Glomerular endothelial cell (primary cell): ENCODE measurements at places on chromosomes 1 and 21.

DNA sequence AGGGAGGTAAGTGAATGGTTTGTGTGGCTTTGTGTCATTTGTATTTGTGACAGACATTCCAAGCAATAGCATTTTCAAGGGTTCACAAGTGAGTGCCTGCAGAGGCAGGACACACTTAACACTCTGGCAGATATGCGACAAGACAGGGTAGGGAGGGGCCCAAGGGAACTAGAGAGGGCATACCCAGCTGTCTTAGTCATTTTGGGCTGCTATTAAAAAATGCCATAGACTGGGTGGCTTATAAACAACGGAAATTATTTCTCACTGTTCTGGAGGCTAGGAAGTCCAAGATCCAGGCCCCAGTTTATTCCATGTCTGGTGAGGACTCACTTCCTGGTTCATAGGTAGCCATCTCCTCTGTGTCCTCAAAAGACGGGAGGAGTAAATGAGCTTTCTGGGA lies 137.4 kb downstream of the FGGY start:
- no peak for DNase-seq

- DNase-seq = no peak
Observed at GRCh38 chr1:210321552-210321951, 7.2 kb upstream of the HHAT start.

DNA sequence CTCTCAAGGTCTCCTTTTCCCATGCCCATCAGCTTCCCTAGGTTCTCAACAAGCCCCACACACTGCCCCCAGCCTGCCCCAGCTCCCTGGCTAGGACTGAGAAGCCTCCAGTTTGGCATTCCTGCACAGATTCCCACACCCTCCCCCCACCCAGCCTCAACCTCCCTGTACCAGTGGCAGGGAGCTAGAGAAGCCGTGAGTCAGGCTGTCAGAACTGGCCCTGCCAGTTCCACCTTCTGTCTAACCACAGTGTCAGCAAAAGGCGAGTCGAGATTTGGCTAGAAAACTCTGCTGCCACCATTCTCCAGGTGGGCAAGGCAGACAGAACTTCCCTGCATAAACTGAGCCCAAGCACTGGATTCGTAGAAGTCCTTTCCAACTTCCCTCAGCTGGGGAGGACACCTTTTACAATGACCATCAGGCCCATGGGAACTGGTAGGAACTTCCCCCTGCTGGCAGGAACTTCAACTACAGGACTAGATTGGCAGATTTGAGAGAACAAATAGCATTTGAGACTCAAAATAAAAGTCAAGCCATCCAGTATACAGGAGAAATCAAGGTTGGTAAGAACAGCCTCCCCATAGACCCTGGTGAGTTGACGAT lies 31.0 kb downstream of the TNNT2 start:
- no peak for DNase-seq

GRCh38 chr1:161390559-161390858 lies 22.8 kb upstream of the CFAP126 start:
- no peak for DNase-seq

GRCh38 chr21:15701830-15702229 lies 28.0 kb upstream of the USP25 start:
- DNase-seq = no peak

- DNase-seq = no peak
Observed at GRCh38 chr1:43981636-43982035, 2.6 kb downstream of the B4GALT2 start.

DNA sequence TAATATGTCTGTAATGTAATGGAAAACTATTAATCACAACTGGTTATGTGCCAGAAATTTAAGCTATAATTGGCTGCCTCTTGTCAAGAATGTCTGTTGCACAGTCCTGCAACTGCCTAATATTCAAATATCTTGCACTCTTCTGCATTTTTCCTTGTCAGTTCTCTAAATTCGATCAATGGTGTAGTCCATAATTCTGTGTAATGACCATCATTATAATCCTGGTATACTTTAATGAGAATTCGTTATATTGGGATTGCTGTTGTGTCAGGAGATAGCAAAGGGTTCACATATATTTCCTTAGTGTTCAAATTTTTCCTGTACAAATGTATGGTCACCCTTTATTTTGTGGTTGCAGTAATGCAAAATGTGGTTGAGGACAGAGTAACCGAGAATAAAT lies 4.8 kb downstream of the NTNG1 start:
- no peak for DNase-seq

GRCh38 chr1:153535242-153536011 lies at the start of gene S100A6:
Gene S100A6 (minus strand): TSS chr1:153535991. CDS start chr1:153535339, 652 bp downstream.
- DNase-seq = no peak

DNA sequence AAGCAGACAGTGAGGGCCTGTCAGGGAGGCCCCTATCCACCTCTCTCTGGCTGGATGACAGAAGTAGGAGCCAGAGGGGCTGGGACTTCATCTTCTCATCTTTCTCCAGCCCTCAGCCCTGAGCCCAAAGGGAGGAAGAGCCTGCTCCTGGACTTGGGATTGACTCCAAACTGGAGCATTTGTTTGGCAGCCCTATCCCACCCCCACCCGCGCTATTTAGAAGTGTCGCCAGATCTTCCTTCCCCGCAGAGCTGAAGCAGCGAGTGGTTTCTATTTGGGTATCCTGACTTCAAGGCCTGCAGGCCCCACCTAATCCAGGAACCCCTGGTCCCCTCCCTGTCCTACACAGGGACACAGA lies 9.6 kb downstream of the NES start:
- no peak for DNase-seq

DNA sequence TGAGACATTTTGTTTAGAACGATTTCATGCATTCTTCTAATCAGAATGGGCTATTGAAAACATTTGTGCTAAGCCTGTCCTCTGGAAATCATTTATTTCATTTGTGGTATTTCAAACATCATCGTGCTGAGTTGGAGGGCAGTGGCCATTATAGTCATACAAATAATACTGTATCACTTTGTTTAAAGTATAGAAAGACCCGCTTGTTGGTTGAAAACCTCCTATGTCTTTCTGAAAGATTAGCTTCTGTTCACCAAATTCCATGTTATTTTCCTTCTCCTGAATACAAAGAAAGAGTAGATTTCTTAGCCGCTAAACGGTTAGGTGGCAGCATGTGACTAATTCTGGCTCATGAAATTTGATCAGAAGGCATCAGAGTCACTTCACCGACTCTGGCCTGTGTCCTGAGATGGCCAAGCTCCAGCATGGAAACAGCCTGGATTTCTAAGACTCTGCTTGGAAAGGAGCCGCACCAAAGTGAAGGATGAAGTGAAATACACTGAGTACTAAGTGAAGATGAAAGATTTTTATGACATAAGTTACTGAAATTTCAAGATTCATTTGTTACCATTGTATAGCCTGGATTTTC lies 355.1 kb downstream of the USP25 start:
- no peak for DNase-seq

GRCh38 chr1:189500778-189501177 lies 976.9 kb downstream of the BRINP3 start:
- no peak for DNase-seq

DNA sequence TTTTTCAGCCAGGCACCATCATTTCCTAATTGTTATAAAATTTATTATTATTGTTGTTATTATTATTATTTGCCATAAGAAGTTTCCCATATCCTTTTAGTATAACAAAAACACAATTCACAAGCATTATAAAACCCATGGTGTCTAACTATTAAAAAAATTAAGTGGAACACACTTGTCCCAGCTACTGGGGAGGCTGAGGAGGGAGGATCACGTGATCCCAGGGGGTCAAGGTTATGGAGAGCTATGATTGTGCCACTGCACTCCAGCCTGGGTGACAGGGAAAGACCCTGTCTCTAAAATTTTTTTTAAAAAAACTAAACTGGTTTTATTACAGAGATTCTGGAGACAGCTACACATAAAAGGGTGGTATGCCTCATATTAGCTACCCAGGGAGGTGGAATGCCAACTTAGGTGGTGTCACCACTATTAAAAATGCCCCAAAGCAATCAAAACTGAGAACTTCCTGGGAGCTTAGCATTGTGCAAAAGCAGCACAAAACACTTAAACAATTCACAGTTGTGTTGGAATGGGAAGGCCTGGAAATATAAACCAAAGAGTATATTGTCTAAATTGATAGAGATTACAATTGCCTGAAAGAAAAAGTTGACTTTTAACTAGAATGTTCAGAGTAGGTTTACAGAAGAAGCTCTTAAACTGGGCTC lies 8.7 kb upstream of the RGS4 start:
- no peak for DNase-seq

DNA sequence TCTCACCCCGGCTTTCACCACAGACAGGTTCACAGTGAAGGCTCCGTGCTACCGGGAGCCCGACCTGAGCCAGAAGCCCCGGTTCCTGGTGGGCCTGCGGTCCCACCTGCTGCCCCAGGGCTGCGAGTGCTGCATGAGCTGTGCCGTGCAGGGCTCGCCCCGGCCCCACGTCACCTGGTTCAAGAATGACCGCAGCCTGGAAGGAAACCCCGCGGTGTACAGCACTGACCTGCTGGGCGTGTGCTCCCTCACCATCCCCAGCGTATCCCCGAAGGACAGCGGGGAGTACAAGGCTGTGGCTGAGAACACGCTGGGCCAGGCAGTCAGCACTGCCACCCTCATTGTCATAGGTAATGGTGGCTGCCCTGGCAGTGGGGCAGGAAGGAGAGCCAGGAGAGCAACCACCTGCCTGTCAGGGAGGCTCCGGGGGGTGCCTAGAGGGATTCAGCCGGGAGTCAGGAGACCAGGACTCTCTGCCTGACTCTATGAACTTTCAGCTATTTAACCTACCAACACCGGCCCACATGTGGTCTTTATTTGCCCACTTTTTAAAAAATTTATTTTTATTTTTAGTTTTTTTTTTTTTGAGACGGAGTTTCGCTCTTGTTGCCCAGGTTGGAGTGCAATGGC lies 36.4 kb downstream of the IGFN1 start:
- no peak for DNase-seq

DNA sequence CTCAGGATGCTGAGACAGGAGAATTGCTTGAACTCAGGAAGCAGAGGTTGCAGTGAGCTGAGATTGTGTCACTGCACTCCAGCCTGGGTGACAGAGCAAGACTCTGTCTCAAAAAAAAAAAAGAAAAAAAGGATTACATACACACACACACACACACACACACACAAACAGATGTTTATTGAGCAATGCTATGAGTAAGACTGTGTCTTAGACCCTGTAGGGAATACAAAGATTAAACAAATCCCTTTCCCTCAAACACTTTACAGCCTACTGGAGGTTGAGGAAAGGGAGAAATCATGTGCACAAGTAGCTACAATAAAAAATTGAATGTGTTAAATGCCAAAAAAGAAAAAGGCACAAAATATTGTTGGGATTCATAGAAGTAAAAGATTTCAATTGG lies 58.1 kb downstream of the RPAP2 start:
- DNase-seq = no peak

- no peak for DNase-seq
Observed at GRCh38 chr1:14082331-14082730, 382.3 kb downstream of the PRDM2 start.

DNA sequence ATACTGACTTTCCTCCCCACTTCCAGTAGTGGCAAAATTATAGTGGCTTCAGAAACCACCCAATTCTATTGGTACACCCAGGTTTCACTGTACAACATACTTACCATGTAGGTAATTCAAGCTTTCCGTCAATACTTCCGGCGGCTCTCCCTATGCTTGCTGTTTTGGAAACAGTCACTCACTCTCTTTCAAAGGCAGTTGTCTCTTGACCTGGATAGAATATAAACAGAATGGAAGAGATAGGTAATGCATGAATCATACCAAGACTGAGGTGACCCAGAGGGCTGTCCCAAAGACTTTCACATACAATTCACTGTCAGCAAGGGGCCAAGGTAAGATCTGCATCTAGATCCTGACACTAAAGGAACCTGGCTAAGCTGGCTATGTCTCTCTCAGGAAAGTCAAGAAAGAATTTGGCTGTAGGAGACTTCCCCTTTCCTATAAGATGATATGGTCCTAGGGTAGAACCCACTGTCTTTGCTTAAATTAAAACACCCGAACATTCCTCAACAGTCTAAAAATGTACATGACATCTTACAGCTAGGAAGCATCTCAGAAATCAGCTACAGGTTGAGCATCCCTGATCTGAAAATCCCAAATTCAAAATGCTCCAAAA lies 59.6 kb downstream of the LUZP1 start:
- DNase-seq = no peak

GRCh38 chr1:152325111-152325510 lies at the start of gene FLG:
Gene FLG (minus strand): TSS chr1:152325239. CDS start chr1:152315456, 9,783 bp downstream.
- no peak for DNase-seq

DNA sequence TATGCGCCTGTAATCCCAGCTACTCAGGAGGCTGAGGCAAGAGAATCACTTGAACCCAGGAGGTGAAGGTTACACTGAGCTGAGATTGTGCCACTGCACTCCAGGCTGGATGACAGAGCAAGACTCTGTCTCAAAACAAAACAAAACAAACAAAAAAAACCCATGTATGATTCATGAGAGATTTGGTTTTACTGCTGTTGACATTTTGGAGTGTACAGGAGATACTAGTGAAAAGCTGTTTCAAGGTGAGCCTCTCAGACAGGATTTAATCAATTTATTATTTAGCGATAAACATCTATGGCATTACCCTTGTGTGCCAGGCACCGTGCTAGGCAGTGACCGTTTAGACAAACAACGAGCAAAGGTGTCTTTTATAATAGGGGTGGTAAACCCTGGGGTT lies 16.5 kb downstream of the LHX4 start:
- no peak for DNase-seq

DNA sequence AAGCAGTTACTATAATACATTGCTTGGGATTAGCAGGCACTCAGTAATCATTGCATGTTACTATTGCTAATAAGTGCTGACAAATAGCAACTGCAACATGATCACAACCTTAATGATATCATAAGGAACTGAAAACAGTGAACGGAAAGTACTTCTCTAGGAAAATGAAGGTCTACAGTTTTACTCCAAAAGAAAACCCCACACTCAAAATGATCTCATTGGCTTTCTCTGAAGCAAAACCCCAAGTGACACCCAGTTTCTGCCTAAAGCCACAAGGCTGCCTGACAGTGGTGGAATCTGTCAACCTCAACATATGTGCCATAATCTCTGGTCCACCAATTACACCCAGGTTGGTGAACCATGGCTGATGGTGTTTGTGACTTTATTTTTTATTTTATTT lies 137.6 kb downstream of the PTGER3 start:
- DNase-seq = no peak

- DNase-seq = no peak
Observed at GRCh38 chr1:220528679-220529501, 954 bp downstream of the MARK1 start.

- no peak for DNase-seq
Observed at GRCh38 chr1:11906870-11907269, 19.4 kb downstream of the KIAA2013 start.

GRCh38 chr1:167104256-167104633 lies 10.4 kb downstream of the STYXL2 start:
- no peak for DNase-seq
